H1 (cell line): ENCODE measurements at places on chromosomes 7 and 10.

DNA sequence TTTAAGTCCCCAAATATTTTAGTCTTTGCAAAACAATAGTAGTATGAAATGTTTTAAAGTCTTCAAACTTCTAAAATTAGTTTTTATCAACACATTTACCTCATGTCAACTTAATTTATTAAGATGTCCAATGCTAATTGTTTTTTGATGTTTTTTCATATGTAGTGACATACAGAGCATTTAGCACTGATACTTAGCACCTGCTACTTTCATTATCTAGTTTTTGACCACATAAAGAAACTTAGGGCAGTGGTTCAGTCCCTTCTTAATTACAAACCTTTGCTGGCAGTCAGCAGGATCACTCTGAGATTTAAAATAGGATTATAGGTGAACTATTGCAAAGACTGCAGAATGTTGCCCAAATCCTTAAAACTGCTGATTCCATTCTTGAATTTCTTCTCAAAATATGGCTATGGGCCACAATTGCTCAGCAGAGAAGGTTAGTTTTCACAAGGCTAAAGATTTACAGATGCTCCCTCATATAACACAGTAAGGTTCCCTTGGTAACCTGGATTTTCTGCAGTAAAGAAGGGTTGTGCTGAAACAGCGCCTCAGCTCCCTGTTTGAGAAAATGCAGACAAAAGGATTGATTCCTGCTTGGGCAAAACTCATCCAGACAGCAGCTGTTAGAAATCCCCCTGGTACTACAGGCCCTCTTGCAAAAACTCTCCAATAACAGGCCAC lies 3.4 kb downstream of the GPR85 start:
- no peak for DNase-seq

- DNase-seq, result no peak
These were observed 486 bp downstream of the CACNA2D1 start for GRCh38 chr7:82443036-82443546.

- no peak for DNase-seq
These were observed 62.2 kb upstream of the USP6NL start for GRCh38 chr10:11673346-11674280.

DNA sequence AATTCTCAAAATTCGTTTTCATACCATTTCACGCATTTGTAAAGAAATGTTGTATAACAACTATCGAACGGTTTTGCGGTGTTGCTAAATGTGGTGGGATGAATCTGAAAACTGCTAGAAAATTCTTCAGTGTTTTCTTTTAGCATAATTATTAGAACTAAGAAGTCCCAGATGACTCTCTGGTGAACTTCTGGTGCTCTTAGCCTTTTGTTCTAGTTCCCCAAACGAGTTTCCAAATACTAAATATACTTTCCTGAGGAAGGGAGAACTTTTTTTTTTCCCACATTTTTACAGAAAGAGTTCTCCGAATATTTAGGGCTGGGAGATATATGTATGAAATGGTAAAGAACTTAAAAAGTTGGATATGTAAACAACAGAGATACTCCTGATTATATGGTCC lies 82.5 kb downstream of the ICA1 start:
- DNase-seq, result no peak

DNA sequence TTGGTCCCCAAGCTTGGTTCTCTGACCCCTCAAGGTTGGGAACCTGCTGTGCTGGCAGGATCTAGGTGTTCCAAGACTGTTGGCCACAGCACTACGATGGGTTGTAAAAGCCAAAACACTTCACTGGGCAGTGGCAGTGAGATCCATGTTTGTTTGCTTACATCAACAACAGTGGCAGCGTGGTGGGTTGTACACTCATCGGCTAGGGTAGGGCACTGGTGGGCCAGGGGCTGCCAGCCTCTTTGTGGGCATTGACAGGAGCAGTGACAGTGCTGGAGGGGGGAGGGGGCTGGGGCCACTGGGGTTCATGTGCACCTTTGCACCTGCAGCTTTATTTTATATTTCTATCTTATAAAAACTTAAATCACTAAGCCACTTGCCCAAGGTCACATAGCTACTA lies 126.7 kb upstream of the ZWINT start:
- DNase-seq, result no peak

GRCh38 chr10:13453896-13454295 lies 74.9 kb downstream of the BEND7 start:
- peak; percentile 41 for DNase-seq

- DNase-seq, result no peak
These were observed 5.2 kb upstream of the XPNPEP1 start for GRCh38 chr10:109928475-109928891.

DNA sequence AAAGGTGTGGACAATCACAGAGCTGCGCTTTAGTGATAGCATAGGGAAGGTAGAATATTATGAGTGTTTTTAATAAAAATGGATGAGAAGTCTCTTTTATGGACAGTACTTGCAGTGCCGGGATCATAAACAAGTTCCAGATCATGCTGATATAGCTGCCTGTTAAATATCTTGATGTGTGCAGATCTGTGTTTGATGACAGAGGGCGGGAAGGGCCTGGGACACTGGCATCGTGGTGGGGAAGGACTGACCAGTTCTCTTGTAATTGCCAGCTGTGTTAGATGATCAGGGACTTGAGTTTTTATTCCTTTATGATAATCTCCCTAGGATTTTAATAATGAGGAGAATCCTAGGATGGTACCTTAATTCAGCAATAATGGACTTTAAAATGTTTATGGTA lies 14.6 kb downstream of the SND1 start:
- no peak for DNase-seq

DNA sequence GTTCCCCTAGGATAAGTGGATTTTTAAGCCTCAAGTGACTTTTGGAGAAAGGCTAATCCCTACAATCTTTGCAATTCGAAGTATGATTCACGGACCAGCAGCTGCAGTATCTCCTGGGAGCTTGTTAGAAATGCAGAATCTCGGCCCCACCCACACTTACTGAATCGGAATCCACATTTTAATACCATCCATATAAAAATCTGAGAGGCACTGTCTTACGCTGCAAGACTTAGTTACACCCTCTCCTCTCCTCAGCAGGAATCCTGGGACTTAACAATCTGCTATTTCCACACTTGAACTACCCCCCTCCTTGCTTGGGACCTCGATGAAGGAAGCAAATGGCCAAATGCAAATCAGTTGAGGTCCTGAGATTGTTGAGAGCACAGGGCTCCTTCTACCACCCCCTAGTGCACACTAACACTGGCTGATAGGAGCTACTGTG lies 21.0 kb downstream of the ITPRIP start:
- DNase-seq, result no peak
